Mucosa of gallbladder (tissue), 1 donor: ENCODE measurements at places on chromosomes 2 and 18. TPM values are rescaled to one million over a fixed set of nuclear protein-coding genes. Genes with fewer than 3 reads are reported as not detected.

The UGT1A9 gene
- total RNA-seq: 1.3 TPM

The SERPINB2 gene
- total RNA-seq: not detected

The CBLN2 gene
- total RNA-seq: 0.40 TPM

The RIT2 gene
- total RNA-seq: not detected

- DNase-seq: no peak
Observed at GRCh38 chr2:196592331-196592910, 47.1 kb upstream of the CCDC150 start.

GRCh38 chr2:218074031-218074430 is 5.0 kb downstream of the RUFY4 start:
- no peak for DNase-seq

DNA sequence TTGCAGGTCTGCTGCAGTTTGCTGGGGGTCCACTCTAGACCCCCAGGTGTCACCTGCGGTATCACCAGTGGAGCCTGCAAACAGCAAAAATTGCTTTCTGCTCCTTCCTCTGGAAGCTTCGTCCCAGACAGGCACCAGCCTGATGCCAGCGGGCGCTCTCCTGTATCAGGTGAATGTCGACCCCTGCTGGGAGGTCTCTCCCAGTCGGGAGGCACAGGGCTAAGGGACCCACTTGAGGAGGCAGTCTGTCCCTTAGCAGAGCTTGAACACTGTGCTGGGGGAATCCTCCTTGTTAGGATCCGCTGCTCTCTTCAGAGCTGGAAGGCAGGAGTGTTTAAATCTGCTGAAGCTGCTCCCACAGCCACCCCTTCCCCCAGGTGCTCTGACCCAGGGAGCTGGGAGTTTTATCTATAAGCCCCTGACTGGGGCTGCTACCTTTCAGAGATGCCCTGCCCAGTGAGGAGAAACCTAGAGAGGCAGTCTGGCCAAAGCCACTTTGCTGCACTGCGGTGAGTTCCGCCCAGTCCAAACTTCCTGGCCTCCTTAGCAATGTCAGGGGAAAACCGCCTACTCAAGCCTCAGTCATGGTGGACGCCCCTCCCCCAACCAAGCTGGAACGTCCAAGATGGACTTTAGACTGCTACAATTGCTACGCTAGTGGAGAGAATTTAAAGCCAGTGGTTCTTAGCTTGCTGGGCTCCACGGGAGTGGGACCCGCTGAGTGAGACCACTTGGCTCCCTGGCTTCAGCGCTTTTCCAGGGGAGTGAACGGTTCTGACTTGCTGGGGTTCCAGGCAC is 652.5 kb downstream of the KCNJ3 start:
- no peak for DNase-seq

GRCh38 chr2:64666810-64667438 is 13.2 kb upstream of the SERTAD2 start:
- no peak for DNase-seq

- DNase-seq: no peak
Observed at GRCh38 chr18:70276416-70277191, 12.2 kb upstream of the SOCS6 start.

- no peak for DNase-seq
Observed at GRCh38 chr2:147297820-147298219, 547.0 kb upstream of the ACVR2A start.

DNA sequence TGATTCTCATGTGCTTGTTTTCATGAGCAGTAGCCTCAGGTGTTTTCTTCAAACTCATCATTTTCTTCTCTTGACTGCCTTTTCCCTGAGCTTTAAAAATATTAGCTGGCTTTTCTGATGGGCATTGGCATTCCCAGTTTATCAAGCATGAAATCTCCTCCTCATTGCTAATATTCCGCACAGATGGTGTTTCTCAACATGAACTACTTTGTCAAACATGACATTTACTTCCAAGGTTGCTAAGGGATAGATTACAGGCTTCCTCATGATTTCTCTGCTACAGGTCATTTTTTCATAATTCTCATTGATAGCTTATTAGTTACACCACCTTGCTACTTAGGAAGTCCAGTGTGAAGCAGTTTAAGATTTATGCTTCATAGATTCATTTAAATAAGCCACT is 1116.9 kb upstream of the CNTNAP5 start:
- no peak for DNase-seq

- no peak for DNase-seq
Observed at GRCh38 chr2:144983107-144983506, 463.2 kb upstream of the ZEB2 start.

GRCh38 chr2:216690853-216691741 is 4.3 kb downstream of the IGFBP5 start:
- DNase-seq: peak; percentile 58
